ENCODE measurements at places on chromosomes 11 and 22. TPM values are rescaled to one million over a fixed set of nuclear protein-coding genes. Genes with fewer than 3 reads are reported as not detected.

The DEFB131B gene
- total RNA-seq, result not detected

The C22orf15 gene
- not detected for total RNA-seq

The LRRC74B gene
- not detected for total RNA-seq

The CABP4 gene
- total RNA-seq, result 0.66 TPM

The OR52N5 gene
- total RNA-seq, result not detected

DNA sequence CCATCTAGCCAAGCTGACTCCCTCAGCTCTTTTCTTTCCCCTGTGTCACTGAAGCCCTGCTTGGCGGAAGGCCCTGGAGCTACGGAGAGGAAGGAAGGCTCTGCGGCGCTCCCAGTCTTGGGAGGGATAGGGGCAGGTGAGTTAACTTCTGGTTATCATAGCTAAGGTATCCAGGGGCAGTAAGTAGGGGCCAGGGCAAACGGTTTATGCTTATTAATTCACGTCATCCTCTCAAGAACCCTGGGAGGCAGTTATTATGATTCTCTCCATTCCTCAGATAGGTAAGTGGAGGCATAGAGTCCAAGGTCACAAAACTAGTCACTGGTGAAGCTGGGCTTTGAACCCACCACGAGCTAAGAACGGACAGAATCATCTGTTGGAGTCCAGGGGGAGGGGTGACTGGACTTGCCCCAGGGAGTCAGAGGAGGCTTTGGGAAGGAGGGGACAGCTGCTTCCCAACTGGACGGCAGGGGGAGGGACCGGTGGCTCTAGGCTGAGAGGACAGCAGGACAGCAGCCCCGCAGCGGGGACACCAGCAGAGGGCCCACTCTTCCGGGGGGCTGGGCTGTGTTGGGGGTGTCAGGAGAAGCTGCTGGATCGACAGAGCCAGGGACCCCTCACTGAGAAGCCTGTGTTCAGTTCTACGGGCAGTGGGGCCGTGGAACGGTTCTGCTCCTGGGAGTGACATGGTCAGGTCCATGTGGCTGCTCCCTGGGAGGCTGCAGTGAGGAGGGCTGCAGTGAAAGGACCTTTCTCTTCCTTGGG is 3.5 kb downstream of the BAIAP2L2 start:
- no peak for DNase-seq

GRCh38 chr11:58142761-58143160 is 17.4 kb upstream of the OR9I1 start:
- DNase-seq, result no peak

- no peak for DNase-seq
Measured at GRCh38 chr11:76459846-76460245, 15.0 kb downstream of the EMSY start.

DNA sequence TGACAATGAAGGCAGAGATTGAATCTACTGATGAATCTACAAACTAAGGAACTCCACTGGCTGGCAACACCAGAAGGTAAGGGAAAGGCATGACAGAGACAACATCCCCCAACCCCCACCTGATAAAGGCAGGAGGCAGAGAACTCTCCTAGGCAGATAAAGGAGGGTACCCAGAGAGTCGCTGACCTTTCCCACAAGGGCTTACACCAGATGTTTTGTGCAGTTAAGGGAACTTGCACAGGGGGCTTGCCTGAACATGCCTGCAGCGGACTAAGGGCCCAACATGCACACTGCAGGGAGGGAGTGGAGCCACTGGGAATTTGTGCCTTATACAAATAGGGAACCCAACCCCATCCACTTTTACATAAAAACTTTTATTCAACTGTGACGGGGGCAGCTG is 1996.9 kb upstream of the RAG2 start:
- DNase-seq, result no peak

DNA sequence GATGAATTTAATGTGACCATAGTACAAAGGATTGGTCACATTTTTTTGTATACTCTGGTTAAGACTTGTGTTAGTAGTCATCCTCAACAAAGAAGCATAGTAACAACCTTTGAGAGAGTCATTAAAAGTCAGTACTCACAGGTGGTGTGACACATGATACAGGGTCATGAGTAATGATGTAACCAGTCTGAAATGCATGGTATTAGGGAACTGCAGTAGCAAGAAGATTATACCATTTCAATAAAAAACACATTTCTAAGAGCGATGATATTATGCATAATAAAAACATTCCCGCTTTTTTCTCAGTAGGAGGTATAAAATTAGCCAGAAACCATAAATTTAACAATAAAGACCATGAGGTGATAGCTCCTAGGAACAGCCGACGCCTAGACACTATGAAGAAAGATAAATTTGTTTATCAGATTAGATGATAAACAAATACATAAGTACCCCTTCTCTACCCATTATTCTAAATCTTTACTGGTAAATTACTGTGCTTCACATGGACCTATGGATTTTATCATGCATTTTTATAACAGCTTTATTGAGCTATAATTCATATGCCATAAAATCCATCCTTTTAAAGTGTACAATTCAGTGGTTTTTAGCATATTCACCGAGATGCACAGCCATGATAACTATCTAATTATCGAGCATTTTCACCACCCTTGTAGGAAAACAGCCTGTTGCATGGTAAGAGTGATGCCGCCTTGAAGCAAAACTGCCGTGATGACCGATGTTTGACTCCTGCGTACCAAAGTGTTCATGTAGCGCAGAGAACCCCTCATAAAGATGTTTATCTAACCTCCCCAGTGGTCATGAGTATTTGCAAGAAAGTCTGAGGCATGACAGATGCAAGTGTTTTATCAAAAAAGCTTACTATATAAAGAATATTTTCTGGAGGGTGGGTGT is 41.8 kb downstream of the TMPRSS5 start:
- no peak for DNase-seq

GRCh38 chr22:20771918-20772625 is 1.8 kb upstream of the SERPIND1 start:
- DNase-seq, result no peak

DNA sequence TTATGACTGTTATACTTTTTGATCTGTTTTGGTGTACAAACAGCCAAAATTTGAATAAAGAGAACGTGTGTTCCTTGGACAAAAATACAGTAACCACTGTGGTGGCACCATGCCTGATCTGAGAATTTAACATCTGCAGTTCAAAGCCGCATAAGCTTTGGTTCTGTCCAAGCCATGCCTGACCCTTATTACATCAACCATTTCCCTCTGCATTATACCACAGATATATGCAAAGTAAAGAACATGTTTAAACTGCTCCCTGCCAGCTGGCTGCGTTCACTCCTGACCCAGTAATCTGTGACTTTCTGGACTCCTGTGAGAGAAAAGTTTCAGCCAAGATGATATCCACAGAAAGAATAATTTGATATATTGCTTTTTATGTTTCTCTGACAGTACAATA is 890.5 kb upstream of the ANO3 start:
- DNase-seq, result no peak

DNA sequence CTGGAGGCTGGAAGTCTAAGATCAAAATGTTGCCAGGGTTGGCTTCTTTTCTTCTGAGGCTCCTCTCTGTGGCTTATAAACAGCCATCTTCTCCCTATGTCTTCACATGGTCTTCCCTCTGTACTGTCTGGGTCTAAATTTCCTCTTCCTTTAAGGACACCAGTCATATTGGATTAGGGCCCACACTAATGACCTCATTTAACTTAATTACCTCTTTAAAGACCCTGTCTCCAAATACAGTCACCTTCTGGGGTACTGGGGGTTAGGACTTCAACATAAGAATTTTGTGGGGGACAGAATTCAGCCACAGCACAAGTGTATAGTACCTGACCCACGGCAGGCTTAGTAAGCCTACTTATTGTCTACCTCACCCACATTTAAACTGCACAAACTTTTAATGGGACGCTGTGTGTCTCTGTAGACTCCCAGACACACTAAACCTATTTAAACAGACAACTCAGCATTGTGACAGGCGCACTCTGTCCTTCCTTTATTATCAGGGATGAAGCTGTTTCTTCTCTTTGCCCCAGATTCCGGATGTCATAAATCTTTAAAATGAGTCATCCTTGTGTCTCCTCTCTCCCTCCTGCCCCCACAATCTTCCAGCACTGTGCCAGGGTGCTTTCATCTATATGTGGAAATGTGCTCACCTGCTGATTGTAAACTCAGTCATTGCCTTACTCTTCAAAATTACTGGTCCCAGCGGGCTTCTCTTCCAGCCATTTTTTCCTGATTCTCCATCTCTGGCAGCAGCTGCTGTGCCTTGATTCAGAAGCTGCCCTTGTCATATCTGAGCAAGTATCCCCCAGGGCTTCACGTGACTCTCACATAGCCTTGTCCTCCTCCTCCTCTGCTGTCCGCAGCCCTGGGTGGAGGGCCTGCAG is 5.4 kb upstream of the MAPK8IP1 start:
- DNase-seq, result no peak

- no peak for DNase-seq
Measured at GRCh38 chr11:13065200-13065787, 56.2 kb downstream of the RASSF10 start.

GRCh38 chr11:128645968-128646367 is 47.9 kb upstream of the FLI1 start:
- no peak for DNase-seq

GRCh38 chr11:76802621-76803020 is 19.5 kb downstream of the TSKU start:
- no peak for DNase-seq
